Effector CD4-positive, alpha-beta T cell (primary cell): ENCODE measurements at places on chromosomes 6 and 20.

GRCh38 chr6:104010897-104011296, 848.8 kb downstream of the HACE1 start:
- DNase-seq, result no peak

- peak; percentile 12 for DNase-seq
Measured at GRCh38 chr20:43514648-43514999, 7.1 kb downstream of the L3MBTL1 start.

DNA sequence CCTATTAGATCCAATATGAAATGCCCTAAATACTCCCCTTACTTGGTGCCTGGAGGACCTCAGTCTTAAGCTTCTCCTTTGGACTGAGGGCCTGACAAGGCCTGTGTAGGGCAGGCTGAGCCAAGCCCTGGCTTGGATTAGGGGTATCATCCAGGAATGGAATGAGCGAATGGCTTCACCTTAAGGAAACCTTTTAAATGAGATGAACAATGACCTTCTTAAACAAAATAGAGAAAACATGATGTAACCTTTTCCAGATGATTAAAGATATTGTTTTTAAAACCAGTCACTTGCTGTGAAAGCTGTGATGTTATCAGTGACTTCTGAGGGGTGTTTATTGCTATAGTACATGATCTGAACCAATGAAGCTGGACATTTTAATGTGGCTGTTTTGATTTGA, 55.5 kb downstream of the TRAF3IP2 start:
- DNase-seq, result no peak

- DNase-seq, result no peak
Measured at GRCh38 chr20:24870881-24871280, 78.2 kb upstream of the CST7 start.

DNA sequence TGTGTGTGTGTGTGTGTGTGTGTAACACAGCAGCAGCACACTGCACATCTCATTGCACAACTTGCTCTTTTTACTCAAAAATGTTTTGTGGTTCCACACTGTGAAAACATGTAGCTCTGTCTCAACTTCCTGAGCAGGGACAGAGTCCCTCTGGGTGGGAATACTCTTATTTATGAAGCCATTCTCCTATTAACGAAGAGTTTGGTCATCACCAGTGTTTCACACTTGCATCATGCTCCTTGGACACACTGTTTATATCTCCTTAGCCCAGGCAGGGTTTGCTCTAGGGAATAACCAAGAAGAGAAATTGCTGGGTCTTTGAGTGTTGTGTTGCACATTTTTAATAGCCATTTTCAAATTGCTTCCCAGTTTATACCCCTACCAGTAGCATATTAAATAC, 53.6 kb downstream of the ZNF831 start:
- no peak for DNase-seq

DNA sequence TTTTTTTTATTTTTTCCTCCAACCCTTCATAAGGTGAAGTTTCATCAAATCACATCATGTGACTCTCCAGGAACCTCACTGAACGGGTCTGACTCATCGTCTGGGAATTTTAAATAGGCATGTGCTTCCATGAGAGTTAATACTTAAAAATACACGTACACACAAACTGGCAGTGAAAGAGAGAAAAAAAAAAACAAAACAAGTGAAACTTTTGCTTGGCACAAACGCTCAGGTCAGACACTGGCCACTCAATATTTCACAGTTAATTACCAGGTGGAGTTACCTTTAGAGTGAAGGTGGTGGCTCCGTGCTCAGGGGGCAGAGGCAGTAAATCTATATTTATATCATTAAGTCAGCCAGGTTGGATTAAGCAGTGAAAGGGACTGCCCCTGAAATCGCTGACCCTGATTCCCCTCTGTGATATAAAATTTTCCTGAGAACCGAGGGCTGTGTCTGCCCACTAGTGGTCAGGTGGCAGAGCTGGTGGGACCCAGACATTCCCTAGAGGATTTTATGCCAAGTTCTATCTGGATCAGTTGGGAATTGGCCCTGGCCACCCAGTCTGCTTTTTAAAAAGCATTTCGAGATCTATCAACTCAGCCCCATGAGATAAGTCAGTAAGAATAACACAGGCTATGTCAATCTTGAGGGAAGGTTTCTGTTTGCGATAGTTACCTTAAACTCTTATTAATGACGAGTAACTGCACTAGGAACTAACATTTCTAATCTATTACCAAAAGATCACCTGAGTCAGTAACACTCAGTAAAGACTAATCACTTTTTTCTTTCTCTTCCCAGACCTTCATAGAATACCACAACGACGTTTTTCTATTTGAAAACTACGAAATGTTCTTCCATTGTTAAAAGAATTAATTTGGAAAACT, 259.1 kb downstream of the HDGFL1 start:
- no peak for DNase-seq

DNA sequence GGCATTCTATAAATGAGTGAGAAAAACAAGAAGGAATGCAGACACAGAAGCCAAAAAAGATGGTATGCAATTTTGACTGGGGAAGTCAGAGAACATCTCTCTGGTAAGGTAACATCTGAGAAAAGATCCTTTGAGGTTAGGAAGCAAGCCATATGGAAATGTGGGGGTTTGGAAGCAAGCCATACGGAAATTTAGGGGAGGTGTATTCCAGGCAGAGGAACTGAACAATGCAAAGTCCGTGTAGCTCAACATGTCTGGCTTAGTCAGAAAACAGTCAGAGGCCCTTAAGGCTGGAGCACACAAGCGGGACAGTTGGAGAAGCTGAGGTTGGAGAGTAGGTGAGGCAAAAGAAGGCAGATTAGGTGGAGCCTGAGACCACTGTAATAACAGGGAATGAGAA, 35.3 kb downstream of the RALGAPA2 start:
- no peak for DNase-seq

- DNase-seq, result no peak
Measured at GRCh38 chr6:57303931-57304681, 13.3 kb upstream of the PRIM2 start.

- no peak for DNase-seq
Measured at GRCh38 chr6:42106112-42107023, 36.1 kb downstream of the C6orf132 start.

DNA sequence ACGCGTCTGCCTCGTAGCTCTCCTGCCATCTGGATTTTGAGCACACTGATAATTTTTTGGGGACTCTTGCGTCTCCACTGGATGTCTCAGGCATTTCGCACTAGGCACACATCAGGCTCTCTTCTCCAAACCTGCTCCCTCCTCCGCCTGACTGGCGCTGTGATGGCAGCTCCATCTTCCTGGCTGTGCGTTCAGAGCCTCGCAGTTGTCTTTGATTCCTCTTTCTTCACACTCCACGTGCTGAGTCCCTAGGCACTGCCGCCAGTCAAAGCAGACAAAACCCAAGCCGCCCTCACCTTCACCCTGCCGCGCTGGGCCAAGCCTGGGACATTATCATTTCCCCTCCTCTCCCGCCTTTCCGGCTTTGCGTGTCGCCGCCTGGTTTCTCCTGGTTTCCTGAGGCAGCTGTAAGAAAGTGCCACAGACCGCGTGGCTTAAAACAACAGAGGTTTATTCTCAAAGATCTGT, 778 bp downstream of the PSMG4 start:
- peak; percentile 12 for DNase-seq

DNA sequence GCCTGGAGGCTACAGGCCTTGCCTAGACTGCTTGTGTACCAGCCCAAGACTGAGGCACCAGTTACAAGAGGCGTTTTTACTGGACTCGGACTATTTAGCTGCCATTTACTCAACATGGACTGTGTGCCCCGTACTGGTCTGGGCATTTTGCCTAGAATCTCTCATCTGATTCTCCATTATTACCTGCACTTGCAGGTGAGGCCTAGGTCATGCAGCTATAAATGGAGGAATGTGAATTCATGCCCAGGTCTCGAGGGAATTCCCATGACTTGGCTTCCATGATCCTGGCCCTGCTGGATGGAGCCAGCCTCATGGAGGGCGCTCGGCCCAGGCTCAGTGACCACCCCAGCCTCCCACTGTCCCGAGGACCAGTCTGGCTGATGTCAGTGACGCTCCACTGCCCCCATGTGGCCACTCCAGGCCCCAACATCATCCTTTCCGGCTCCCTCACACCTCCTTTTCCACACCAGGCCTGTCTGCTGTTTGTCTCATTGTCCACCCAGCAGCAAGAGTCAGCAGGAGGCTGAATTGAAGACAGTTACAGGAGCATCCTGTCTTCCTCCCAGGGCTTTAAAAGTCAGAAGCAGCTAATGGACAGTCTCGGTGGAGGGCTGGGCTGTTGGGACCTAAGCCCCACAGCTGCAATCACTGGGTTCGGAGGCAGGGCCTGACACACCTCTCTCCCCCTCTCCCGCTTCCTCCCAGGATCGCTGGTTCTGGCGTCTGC, 8.7 kb downstream of the MMP24OS start:
- DNase-seq, result no peak

- DNase-seq, result no peak
Measured at GRCh38 chr6:142302421-142303175, 791 bp downstream of the ADGRG6 start.

- DNase-seq, result no peak
Measured at GRCh38 chr6:139581485-139581865, 207.0 kb upstream of the CITED2 start.
